ENCODE measurements at places on chromosomes 1 and 21.

DNA sequence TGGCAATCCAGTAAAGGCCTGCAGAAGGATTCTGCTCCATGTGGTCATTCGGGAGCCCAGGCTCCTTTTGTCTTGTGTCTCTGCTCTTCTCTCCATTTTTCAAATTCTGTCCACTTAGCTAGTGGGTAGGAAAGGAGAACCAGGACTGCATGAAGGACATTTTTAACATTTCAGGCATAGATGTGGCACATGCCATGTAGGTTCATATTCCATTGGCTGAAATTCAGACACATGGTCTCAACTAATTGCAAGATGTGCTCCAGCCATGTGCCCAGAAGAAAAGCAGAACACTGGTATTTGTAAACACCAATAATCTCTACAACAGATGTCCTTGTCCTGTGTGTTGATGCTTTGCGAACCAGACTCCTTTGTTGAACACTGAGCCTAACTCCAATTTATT lies 85.2 kb upstream of the WLS start:
- ATAC-seq, result no peak

DNA sequence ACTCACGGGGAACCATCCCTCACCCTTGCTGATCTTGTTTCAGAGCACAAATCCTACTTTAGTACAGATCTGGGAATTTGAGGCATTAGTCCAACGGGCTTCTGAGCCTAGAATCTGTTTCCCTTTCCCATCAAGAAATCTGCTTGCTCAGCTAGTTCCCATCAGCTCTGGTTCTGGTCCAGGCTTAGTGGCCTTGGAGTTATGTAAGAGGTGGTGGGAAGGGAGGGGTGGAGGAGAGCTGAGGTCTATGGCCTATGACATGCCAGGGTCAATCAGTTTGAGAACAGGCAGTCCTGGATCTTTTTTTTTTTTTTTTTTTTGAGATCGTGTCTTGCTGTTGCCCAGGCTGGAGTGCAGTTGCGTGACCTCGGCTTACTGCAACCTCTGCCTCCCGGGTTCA lies 4.1 kb downstream of the GSTM1 start:
- ATAC-seq, result no peak

GRCh38 chr1:151819227-151819835 lies 12.3 kb downstream of the RORC start:
- no peak for ATAC-seq

- ATAC-seq, result peak; percentile 76
Measured at GRCh38 chr1:92567211-92567868, 80.6 kb upstream of the GFI1 start.

GRCh38 chr1:222454782-222455181 lies 93.1 kb downstream of the HHIPL2 start:
- peak; percentile 40 for ATAC-seq

DNA sequence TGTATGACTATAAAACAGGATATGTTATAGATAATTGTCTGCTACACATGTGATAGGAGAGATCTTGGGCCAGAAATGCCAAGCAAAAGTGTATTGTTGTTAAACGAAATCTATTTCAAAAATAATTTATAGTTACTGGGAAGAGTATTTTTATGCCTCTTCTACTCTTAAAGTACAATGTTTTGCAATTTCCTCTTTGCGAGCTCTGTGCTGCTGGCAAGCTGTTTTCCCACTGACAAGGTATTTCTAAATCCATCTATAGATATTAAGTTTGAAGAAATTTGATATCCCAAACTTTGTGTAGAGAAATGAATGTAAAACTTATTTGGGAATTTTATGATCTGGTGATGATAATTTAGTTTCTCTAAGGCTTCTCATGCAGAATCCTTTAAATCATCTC lies 63.3 kb upstream of the PTGFR start:
- no peak for ATAC-seq
